ENCODE measurements at places on chromosomes 16 and 17.

DNA sequence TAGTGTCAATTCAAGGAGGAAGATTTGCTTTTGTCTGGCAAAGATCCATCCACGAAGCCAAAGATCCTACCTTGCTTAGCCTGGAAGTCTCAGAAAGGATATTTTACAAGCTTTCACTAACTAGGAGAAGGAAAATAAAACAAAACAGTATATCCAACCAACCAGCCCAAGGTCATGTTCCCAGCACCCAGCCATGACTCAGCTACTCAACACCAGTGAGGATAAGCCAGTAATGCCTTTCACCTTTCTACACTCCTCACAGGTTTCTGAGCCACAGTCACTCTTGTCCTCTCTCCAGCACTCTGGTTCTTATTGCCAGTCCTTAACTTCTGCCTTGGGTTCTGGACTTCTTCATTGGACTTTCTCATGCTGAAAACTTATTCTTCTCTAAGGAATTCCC is 116.2 kb downstream of the CDH11 start:
- no peak for DNase-seq

DNA sequence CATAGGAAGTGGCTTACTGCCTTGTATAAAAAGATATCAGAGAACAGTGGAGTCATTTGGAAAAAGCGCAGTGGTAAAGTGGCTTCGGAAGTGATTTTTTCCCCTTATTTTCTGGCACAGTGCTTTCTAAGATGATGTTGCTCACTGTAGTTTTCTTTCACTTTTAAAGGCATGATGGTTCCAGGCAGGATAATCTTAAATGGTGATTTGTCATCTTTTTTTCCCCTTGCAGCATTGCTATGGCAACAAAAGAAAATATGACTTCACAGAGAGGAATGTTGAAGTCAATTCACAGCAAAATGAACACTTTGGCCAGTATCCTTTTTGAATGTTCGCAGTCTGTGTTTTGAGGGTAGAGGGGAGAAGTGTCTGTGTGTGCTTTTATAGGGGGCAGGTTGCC is 42.5 kb downstream of the GOSR1 start:
- no peak for DNase-seq

DNA sequence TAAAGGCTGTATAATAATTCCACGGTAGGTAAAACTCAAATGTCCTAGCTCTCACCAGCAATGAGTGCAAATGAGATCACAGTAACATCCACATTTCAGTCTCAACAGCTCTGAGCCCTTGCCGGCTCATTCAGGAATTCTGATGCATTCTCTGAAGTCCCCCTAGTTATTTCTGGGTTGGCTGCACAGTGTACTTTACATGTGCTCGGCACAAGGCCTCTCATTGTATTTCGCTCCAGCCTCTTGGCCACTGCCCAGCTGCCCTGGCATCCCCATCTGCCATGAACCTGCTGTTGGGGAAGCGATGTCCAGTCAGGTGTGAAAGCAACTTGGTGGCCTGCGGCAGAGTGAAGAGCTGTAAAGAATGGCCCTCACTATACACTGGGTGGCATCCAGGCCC is 14.3 kb downstream of the PRCD start:
- DNase-seq = no peak

DNA sequence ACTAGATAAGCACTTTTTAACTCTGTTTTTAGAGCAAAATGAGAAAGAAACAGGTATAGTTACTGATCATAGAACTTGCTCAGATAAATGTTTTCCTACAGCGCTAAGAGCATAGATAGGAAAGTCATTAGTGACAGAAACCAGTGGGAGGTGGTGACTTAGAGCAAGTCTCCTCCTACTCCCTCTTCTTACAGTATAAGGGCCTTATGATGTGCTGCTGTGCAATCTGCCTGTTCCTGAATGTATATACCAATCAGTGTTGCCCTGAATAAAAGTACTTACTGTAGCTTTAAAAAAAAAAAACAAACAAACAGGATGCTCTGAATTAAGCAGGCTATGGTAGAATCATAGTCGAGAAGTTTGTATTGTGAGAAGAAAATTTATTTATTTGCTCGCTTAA is 23.3 kb upstream of the RASL10B start:
- DNase-seq = no peak

GRCh38 chr17:58252141-58252540 is 13.8 kb downstream of the LPO start:
- no peak for DNase-seq

DNA sequence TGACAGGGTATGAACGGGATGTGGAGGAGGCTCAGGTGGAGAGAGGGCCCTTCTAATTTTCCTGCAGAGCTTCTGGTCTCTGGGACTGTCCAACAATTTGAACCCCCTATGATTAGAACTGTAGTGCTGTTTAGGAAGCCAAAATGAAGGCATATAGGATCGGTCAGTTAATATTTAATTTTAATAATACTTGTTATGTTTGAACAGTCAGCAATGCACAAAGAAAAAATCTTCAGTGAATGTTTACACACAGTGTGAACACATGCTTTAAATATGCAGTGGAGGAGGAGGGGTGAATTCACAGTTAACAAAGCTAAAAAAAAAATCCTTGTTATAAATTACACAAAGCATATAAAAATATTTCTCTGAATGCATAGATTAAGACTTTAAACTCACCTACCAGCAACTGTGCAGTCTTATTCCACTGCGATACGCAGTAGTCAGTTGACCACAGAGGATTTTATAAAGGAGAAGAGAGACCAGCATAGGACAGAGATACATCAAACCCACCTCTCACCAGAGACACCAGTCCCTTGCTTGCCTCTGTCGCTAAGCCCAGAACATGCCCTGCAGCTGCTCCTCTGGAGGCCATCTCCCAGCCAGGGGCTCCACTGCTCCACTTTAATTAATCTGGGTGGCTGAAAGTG is 14.6 kb downstream of the ANKRD40 start:
- DNase-seq = no peak

GRCh38 chr16:67236563-67237395 is 9.8 kb downstream of the TMEM208 start:
- DNase-seq = no peak

DNA sequence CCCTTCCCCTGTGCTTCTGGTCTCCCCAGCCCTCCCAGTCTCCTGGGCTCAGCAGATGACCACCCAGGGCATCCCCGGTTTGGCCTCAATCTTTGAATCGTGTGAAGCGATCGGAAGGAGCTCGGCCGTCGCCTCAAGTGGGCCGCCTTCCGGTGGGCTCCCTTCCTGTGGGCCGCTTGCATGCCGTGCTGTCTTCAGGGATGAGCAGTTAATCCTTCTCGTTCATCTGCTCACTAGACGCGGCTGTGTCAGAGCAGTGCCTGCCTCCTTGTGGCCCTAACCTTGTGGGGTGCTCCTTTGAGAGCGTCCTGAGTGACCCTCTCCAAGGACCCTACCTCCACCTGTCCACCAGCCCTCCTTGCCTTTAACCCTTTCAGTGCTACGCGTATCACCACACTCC is 40.4 kb downstream of the BAIAP2 start:
- no peak for DNase-seq

Measured in NCI-H1436 (cell line).